ENCODE measurements at places on chromosomes 2 and 18.

GRCh38 chr2:166464187-166464586 is 29.9 kb downstream of the SCN7A start:
- no peak for DNase-seq

- no peak for DNase-seq
These were observed 62.0 kb downstream of the TMEM185B start for GRCh38 chr2:120161190-120161589.

DNA sequence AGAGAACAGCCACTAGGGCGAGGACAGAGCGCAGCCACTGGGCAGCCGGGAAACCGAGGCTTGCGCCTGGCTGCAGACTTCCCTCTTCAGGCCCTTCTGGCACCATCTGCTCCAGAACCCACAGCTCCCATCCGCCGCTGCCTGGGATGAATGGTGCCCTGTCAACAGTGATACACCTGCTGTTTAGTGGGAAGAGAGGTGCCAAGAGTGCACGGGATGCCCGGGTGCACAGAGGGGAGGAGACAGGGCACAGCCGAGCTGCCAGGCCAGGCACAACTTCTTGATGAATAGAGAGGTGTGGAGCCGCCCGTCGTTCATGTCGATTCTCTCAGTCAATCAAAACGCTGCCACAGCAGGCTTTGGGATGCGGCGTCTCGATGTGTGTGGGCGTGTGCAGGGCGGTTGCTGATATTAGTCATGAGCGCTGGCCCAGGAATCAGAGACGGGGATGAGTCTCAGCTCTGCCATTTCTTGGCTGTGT is 39.5 kb downstream of the RRM2 start:
- DNase-seq = no peak

GRCh38 chr18:74898965-74899364 is 301.3 kb downstream of the ZNF407 start:
- no peak for DNase-seq

DNA sequence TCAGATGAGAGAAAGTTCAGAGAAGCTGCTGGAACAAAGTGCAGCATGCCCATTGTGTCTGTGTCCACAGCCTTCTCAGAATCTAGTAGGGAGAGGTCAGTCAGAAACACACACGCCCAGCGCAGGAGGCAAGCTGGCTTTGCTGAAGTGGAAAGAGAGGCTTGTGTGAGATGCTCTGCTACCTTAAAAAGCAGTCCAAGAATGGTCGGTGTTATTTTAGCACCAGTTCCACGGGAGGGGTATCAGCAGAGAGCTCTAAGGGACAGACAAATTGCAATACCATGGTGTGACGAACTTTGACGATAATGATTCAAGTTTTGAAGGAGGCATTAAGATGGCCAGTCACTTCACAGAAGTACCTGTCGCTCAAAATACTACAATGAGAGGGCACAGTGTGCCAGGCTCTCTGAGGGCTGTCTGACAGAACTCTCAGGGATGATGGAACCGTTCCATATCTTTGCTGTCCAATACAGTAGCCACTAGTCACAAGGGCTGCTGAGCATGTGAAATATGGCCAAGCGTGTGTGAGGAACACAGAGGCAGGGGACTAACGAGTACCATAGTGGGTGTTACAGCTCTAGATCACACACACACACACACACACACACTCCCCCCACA is 237.5 kb upstream of the TMEM200C start:
- no peak for DNase-seq

DNA sequence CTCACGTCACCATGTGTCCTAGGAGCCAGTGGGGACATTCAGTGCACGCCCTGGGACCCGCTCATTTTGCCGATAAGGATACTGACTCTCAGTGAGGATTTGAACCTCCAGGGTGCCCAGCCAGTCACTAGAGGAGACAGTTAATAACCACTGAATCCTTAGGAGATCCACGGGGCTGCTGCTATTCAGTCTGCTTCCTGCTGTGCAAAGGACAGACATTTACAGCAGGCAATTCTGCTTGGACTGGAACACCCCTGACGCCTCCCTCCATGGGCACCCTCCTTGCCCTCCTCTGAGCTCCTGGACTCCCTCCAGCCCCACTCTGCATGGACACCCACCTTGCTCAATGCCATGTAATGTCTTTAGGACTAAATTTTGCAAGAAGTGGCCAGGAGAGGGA is 265.5 kb downstream of the EIPR1 start:
- no peak for DNase-seq

DNA sequence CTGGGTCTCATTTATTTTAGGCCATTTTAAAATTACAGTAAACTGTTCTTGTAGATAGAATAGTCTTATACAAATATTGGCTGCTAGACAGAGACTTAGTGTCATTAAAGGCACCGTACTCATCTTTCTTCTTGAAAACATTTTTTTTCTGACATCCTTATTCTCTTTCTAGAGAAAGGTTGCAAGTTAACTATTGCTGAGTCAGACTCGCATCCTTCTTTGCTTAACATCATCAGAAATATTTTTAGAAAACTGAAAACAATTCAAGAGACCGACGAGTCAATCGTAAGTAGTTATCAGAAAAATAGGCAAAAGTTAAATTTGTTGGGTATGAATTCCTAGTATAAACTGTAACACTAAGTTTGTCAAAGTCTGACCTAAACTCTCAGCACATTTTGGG is 72.2 kb downstream of the HNMT start:
- DNase-seq = no peak

DNA sequence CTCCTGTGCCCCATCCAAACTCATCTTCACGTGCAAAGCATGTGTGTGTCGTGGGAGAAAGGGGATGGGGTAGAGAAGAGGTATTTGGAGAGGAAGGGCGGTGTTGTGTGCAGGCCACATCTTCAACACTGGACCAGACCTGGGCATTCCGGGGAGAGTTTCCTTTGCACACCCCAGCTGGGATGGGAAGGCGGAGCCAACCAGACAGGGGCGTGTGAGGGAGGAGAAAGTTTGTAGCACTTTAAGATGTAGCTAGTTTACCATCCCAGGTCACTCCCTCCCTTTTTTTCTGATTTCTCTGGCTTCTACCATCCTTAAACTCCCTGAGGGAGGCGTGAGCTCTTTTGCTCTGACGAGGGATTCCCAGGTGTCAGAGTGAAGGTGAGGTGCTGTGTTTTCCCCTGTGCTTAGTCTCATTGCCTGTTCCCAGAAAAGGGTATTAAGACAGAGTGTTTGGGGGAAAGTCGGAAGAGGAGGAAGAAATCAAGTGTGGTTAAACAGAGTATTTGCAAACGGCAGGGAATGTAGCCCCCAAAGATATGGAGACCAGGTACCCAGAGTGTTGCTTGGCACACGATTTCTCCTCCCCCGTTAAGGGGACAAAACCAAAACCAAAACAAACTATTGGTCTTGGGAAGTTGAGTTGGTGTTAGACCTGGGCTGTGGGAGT is 1.6 kb downstream of the SETBP1 start:
- DNase-seq = no peak

- DNase-seq = no peak
These were observed 410.8 kb upstream of the POU3F3 start for GRCh38 chr2:104443145-104443544.

- DNase-seq = no peak
These were observed 184.9 kb downstream of the KLHL29 start for GRCh38 chr2:23569761-23570365.

- DNase-seq = no peak
These were observed 21.0 kb downstream of the TGFBRAP1 start for GRCh38 chr2:105308382-105309146.

GRCh38 chr2:218513676-218514075 is 54.5 kb downstream of the USP37 start:
- DNase-seq = no peak

- DNase-seq = no peak
These were observed 209.1 kb upstream of the REV1 start for GRCh38 chr2:99698896-99699295.

GRCh38 chr2:70684846-70685622 is 83.0 kb downstream of the ADD2 start:
- no peak for DNase-seq

DNA sequence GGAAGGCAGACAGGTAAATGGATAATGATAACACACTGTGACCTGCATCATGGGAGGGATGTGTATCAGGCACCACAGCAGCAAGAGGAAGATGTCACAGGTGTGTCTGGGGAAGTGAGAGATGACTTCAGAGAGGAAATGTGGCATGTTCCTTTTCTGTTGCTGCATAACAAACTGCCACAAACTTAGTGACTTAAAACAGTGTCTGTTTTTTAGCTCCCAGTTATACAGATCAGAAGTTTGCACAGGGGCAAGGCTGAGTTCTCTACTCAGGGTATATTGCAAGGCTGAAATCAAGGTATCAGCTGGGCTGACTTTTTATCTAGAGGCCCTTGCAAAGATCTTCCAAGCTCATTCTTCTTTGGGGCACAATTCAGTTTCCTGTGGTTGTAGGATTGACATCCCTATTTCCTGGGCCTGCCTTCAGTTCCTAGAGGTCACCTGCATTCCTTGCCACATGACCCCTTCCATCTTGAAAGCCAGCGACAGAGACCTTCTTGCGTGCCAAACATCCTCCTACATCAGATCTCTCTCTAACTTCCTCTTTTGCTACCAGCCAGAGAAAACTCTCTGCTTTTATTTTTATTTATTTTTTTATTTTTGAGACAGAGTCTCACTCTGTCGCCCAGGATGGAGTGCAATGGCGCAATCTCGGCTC is 2.1 kb upstream of the MAP3K2 start:
- no peak for DNase-seq

GRCh38 chr2:157152362-157152761 is 105.1 kb upstream of the GALNT5 start:
- no peak for DNase-seq

DNA sequence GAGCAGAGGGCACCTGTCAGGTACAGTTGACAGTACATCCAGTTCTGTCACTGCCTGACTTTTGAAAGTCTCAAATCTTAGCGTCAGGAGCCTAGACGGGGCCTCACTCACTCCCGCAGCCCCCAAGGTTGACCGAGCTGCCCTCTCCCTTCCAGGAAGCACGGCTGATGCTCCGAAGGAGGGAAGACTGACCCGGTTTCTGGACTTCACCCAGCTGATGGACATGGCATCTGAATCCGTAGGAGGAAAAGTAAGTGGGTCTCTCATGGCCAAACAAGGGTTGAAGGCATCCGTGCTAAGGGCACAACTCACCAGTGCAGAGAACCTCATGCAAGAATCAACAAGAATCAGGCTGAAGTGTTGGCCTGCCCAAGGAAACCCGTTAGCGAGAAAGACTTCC is 12.9 kb downstream of the ALLC start:
- no peak for DNase-seq

- no peak for DNase-seq
These were observed 68.3 kb downstream of the SPTBN1 start for GRCh38 chr2:54524226-54524991.
